ENCODE measurements at places on chromosomes 5 and 9.

- no peak for DNase-seq
Observed at GRCh38 chr5:144481861-144482260, 311.2 kb downstream of the KCTD16 start.

DNA sequence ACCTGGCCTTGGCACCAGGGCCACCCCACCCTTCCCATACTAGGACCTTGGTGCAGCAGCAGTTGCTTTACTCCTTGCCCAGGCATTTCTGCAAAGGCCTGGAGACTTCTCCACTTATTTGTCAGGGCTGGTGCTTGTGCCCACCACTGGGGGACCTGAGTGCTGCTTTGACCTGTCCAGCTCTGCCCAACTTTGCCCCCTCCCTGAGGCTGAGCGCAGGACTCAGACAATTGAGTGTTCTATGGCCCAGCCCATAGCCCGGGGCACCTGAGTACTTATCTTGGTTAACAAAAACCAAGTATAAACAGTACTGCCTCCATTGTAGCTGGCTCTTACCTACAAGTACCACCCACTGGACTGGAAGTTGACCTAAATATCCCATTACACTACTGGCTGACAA is 406.1 kb upstream of the CHD1 start:
- DNase-seq, result no peak

DNA sequence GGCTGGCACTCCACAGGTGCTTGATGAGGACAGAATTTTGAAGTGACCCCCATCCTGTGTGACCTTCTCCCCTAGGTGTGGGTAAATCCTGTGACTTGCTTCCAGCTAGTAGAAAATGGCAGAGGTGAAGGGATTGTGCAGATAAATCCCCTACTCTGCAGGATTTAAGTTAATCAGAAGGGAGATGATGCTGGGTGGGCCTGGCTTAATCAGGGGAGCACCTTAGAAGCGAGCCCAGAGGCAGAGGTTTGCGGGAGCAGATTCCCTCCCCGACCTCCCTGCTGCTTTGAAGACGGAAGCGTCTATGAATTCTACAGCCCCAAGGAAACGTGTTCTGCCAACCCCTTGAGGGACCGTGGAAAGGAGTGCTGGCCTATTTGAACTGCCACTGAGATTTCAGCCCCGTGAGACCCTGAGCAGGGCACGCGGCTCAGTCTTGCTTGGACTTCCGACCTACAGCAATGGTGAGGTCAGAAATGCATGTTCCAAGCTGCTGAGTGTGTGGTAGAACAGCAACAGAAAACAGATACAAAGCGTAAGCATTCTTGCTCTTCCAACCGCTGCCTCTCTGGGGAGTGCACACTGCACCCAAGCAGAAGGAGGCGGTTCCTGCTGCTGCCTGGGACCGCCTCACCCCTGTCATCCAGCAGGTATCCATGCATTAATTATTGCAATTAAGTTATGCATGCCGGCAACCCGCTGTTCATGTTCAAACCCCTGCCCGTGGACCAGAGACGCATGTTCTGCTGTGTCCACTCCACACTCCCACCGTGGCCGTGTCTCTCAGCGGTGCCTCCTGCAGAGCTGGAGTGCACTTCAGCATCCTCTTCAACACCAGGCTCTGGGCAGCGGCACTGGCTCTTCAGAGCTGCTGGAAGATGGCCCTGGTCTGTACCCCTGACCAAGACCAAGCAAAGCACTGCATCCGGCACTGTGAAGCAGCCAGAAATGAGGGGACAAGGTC is 54.6 kb upstream of the RXRA start:
- DNase-seq, result no peak

GRCh38 chr5:168813184-168813968 is 234.2 kb upstream of the PANK3 start:
- DNase-seq, result no peak

DNA sequence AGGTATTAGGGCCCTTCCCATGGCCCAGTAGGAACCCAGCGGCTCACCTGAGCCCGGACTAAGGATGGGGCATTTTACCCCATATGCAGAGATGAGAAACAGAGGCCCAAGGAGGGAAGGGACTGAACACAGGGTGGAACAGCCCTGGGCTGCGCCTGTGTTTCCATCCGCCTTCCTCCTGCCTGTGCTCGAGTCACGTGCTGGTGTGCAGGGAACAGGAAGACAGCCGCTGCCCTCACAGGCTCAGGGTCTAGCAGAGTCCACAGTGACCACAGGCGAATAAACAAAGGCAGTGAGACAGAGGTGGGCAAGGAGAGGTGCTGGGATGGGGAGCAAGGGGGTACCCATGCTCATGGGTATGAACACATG is 129.4 kb downstream of the C9orf50 start:
- DNase-seq, result no peak

GRCh38 chr5:119470105-119470763 is 17.9 kb downstream of the HSD17B4 start:
- no peak for DNase-seq

- DNase-seq, result no peak
Observed at GRCh38 chr5:121624035-121624434, 227.6 kb upstream of the FTMT start.

DNA sequence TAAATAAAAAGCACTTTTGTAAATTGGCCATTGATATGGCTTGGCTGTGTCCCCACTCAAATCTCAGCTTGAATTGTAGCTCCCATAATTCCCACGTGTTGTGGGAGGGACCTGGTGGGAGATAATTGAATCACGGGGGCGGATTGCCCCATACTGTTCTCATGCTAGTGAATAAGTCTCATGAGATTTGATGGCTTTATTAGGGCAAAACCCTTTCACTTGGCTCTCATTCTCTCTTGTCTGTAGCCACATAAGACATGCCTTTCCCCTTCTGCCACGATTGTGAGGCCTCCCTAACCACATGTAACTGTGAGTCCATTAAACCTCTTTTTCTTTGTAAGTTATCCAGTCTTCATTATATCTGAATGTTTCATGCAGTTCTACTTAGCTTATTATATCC is 153.2 kb downstream of the TARS1 start:
- DNase-seq, result no peak

DNA sequence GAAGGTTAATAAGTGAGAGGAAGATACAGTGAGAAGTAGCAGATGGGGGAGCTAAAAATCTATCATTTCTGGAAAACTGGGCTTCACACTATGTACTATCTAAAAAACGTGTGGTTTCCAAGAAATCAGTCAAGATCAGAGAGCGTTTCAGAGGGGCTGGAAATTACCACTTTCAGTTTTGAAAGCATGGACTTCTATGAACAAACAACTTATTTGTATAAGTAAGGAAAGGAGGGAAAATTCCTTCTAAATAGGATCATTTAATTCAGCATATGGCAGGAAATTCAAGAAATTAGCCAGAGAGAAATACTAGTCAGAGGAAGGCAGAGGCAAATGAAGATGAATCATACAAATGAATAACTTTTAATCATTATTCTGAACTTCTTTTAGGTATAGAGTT is 11.3 kb downstream of the TNC start:
- no peak for DNase-seq

DNA sequence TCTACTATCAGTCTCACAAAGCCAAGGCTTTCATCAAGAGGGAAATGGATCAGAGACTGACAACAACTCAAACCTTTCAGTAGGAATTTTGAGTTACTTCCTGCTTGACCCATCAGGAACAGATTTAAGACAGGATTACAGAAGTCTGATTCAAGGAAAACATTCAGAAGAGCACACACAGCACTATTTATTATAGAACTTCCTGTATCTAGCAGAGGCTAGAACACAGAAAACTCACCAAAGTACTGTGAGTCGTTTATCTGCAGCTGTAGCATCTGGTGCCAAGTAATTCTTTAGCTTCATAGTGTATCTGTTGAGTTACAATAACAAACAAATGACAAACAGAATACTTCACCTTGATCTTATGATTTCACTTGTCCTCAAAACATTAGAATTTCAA is 13.8 kb downstream of the LEAP2 start:
- DNase-seq, result no peak

- no peak for DNase-seq
Observed at GRCh38 chr5:53322257-53322656, 158.2 kb upstream of the FST start.

- no peak for DNase-seq
Observed at GRCh38 chr5:68304421-68305052, 89.0 kb downstream of the PIK3R1 start.

GRCh38 chr5:56829137-56829908 is 14.0 kb downstream of the MAP3K1 start:
- DNase-seq, result no peak

DNA sequence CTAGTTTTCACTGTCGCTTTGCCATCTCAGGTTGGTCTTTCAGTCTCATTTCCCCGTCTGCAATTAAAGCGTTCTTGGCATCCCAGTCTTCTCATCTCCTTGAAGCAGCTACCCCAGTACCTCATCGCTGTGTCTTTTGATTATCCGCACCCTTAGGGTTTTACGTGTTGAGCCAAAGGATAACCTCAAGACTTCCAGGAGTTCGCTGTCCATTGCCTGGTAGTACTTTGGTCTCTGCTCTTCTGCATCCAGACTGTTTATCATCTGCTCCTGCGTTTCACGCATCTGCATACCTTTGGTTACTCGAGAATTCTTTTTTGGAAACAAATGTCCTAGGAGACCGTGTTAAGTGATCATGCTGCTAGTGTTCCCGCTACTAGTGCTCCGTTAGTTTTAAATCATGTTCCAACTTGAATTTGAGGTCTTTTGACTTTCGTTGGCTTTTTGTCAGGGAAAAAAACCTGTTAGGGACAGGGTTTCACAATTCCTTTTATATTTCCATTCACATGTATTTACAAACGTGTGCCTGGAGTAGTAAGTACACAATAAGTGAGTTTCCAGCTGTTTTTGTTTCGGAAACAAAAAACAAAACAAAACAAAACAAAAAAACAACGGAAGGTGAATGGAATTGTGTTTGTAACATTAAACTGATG is 888 bp downstream of the RABGAP1 start:
- DNase-seq, result no peak

- DNase-seq, result no peak
Observed at GRCh38 chr5:3020426-3020825, 268.9 kb upstream of the IRX2 start.

DNA sequence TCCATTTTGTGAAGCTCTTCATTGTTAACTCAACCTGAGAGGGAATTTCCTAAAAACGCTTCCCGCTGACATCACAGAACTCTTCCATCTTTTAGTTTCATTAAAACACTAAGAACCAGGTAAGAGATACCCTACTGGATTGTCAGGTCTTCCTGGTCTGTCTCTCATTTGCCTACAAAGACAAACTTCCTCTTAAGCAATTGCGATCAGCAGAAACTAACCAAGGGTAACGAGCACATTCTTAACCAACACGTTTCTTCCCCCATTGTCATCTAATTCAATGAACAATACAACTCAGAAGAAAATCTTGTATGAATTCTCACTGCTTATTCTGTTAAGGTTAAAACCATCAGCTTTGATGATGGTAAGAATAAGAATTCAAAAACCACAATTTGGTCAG is 6.6 kb downstream of the FBXW11 start:
- DNase-seq, result no peak

GRCh38 chr5:107157809-107158208 is 512.9 kb downstream of the EFNA5 start:
- no peak for DNase-seq

DNA sequence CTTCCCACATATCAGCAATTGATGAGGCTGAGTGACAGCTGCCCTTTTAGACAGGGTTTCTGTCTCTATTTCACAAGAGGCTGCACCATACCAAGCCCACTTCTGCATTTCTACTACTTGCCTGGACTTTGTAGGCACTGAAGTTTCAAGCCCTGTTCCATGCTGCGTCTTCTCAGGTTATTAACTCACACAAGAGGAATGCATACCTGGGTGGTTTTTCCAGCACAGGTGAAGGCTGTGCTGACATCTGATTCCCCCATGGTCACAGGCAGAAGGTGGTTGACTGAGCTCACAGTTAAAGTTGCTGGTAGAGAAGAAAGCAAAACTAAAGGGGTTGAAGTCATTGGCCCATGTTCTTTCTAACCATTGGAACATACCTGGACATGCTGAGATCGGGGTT is 86.6 kb downstream of the MAMDC2 start:
- DNase-seq, result no peak

GRCh38 chr5:95283761-95284571 is 928 bp downstream of the MCTP1 start:
- peak; percentile 43 for DNase-seq

- DNase-seq, result no peak
Observed at GRCh38 chr9:91428436-91428835, 4.8 kb upstream of the NFIL3 start.

DNA sequence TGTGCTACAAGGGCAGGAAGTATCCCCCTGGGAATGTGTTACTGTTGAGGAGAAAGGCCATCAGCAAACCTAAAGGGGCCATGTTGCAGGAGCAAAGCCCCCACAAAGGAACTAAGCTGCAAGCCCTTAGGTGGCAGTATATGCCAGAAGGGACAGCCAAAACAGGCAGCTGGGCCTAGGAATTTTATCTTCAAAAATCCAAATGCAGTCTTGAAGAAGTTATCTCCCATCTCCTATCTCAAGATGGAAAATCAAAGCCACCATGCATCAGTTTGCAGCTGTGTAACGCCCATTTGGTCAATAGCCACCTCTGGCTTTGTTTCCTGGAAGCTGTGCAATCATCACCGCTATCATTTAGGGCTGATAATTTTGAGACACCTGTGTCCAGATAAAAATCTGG is 400.3 kb downstream of the ARHGEF28 start:
- DNase-seq, result no peak

GRCh38 chr9:7316967-7317366 is 482.6 kb downstream of the DMAC1 start:
- DNase-seq, result no peak

DNA sequence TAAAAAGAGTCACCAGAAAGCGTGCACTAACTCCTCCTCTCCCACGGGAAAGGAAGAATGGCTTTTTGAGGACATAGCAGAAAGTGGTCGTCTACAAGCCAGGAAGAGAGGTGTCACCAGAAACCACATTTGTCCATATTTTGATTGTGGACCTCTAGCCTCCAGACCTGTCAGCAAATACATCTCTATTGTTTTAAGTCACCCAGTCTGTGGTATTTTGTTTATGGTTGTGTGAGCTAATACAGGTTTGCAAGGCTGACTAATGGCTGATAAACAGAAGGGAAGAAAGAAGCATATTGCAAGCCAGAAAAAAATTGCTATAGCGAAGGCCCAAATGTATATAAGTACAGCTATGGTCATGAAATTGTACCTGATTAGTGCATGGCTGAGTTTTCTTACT is 21.4 kb downstream of the WDR70 start:
- DNase-seq, result no peak

GRCh38 chr9:38271666-38272241 is 120.7 kb upstream of the ALDH1B1 start:
- no peak for DNase-seq

- no peak for DNase-seq
Observed at GRCh38 chr9:12276505-12276904, 416.7 kb upstream of the TYRP1 start.

GRCh38 chr9:131419026-131419614 is 25.2 kb downstream of the PRRC2B start:
- DNase-seq, result no peak

DNA sequence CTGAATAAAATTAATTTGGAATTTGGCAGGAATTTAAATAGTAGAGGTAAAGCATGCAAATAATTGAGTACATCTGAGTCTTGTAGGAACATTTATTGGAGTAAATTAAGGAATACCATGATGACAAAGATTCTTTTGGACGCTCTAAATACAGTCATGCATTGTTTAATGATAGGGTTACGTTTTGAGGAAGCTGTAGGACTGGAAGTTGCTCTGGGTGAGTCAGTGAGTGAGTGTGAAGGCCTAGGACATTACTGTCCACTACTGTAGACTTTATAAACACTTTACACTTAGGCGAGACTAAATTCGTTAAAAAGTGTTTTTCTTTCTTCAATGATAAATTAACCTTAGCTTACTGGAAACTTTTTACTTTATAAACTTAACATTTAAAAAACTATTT is 113.0 kb downstream of the FAM170A start:
- DNase-seq, result no peak

GRCh38 chr9:96442491-96442890 is 7.5 kb upstream of the HABP4 start:
- no peak for DNase-seq
